ENCODE measurements at places on chromosomes 12 and 14.
A peak's percentile ranks its signal among the peaks of the same experiment; 100 is the strongest.

DNA sequence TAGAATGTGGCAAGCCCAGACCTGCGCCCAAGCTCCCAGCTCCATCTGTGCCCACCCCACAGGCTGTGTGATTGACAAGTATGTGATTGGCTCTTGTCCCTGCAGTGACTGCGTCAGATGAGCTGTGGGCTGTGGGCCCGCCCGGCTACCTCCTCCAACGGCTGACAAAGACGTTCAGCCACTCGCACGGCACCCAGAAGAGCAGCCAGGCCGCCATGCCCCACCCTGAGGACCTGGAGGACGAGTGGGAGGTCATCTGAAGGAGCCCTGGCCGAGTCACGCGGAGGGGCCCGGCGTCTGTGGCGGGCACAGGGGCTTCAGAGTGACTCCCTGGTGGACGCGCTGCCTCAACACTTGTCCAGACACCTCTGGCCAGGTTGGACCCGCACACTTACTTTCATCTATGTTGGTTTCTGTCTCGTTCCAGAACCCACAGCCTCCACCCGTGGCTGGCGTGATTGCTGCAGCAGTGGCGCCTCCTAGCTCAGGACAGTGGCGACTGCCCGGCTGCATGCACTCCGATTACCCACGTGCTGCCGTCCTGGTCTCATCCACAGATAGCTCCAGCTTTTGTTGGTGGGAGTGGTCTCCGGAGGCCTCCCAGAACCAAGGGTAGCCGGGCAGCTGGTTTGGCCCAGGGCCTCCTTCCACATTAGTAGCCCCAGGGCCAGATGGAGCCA, 11.4 kb downstream of the ANKRD9 start:
- no peak for DNase-seq

- no peak for DNase-seq
Observed at GRCh38 chr14:35391388-35391710, 13.2 kb downstream of the NFKBIA start.

- DNase-seq, result no peak
Observed at GRCh38 chr14:59600211-59600945, 23.8 kb upstream of the CCDC175 start.

- DNase-seq, result peak; percentile 59
Observed at GRCh38 chr14:33030386-33030785, 91.7 kb downstream of the NPAS3 start.

- no peak for DNase-seq
Observed at GRCh38 chr12:43306066-43306465, 245.9 kb downstream of the ADAMTS20 start.

- no peak for DNase-seq
Observed at GRCh38 chr12:53182903-53183302, 2.2 kb upstream of the CSAD start.

DNA sequence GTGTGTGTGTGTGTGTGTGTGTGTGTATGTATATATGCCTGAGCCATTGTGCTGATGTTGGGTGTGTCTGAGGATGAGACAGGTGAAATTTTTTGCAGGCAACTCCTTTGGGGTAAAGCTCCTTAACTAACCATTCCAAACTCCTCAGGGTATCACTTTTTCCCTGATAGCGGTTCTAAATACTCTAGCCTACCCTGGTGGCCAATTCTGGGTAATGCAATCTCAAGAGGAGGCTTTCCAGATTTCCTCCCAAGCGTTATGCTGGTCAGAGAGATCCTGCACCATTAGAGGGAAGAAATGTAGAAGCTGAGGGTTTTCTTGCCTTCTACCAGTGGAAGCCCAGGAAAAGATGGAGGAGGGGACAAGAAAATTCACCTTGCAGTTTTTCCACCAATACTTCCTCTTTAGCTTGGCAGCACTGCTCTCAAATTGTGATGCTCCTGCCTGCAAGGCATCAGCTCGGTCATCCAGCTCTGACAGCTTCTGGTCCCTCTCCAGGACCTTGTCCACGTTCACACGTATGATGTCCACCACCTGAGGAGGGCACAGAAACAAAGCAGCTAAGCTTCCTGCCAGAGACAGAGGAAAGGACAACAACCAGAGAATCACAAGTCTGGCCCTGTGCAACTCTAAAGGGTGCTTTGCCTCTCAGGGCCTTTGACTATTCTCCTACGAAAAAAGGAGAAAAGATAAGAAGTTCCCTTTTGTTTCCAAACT, 4.9 kb downstream of the VAMP1 start:
- DNase-seq, result peak; percentile 55

DNA sequence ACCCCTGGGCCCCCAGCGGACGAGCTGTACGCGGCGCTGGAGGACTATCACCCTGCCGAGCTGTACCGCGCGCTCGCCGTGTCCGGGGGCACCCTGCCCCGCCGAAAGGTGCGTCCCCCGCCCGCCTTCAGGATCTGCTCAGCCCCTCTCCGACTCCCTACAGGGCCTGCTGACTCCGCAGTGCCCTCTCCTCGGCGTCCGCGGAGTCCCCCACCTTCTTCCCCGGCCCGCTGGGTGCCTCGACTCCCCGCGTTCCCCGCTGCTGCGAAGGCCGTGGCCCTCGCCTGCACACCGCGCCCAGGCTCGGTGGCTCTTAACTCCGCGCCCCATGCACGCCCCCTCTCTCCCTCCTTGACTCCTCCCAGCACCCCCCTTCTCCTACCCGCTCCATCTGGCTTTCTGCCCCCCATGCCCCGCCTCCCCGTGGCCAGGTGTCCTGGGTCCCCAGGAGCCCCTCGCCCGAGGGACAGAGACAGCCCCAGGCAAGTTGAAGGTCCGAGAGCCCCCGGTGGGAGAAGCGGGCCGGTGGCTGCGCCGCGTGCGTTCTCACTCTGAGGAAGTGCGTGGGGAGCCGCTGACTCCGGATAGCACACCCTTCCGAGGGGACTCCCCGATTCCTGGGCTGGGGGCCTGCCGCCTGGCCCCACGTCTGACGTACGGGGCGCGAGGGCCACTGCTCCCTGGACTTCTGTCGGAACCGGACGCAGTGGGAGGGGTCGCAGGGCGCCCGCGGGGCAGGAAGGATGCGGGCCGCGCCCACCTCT, 594 bp downstream of the TAMALIN start:
- DNase-seq, result no peak

- DNase-seq, result no peak
Observed at GRCh38 chr12:95484524-95484923, 10.6 kb downstream of the METAP2 start.

- no peak for DNase-seq
Observed at GRCh38 chr14:38053666-38054065, 154.0 kb upstream of the SSTR1 start.

GRCh38 chr14:100762089-100762515, 35.4 kb downstream of the DLK1 start:
- DNase-seq, result no peak

DNA sequence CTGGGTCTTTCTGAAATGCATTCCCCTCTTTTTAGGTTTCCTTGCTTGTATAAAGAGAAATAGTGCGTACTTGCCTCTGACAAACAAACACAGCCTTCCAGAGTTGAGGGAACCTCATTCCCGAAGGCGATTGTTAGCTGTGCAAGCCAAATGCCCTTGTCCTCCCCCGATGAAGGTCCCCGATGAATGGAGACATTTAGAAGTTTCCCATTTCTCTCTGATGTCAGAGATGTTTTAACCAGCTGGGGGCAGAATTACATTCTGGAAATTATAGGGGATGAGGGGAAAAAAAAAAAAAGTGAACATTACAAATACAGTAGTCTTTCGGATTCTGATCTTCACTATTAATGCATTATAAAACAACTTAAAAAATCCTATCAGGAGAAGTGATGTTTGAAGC, 366.8 kb downstream of the VRK1 start:
- DNase-seq, result no peak

DNA sequence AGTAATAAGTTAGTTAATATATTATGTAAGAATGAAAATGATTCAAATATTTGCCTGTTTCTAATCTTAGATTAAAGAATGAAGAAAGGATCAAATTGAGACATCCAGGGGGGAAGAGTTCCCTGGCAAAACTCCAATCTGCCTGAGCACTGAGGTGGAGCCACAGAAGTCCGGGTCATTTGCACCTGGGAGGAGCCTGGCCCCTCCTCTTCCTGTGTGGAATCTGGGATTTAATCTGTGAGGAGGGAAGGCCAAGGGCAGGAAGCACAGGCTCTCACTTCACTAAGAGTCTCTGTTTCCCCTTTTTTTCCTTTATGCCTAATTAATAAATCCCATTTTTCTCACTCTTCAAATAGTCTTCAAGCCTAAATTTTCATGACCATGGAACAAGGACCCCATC, 599.5 kb downstream of the FLRT2 start:
- DNase-seq, result no peak

- no peak for DNase-seq
Observed at GRCh38 chr12:82019533-82019932, 260.4 kb upstream of the PPFIA2 start.
